Sigmoid colon (tissue), 7 donors: ENCODE measurements at places on chromosomes 5 and 9. TPM values are rescaled to one million over a fixed set of nuclear protein-coding genes. Genes with fewer than 3 reads are reported as not detected.

DNA sequence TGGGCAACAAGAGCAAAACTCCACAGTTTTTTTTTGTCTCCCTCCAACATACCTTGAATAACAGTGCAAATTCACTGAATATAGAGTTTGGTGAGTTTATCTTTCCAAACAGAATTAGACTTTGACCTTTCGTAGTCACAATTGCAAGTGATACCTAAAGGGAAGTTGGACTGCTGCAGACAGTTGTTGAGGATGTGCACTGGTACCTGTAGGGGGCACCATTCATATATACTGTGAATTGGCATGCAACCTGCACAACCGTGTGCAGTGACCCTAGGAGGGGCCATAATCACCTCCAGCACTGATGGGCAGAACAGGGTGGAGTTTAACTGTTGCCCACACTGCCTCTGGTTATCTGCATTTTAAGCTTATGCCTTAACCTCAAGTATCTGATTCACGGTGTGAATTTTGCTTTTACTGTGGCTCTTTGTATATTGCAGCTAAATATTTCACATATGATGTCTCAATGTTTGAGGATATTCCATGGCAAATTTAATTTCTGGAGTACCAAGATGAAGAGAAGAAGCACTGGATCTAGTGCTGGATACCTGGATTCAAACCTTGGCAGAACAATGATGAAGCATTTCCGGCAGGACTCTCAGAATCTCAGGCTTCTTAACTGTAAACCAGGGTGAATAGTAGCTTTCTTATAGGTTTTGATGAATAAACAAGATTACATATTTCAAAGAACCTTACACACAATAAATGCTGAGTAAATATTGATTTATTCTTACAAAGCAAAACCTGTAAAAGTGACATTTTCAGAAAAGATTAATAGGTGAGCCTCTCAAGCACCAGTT is 144.3 kb downstream of the ACTBL2 start:
- DNase-seq, result no peak

GRCh38 chr5:71910741-71911140 is 191.7 kb downstream of the CARTPT start:
- DNase-seq, result no peak

DNA sequence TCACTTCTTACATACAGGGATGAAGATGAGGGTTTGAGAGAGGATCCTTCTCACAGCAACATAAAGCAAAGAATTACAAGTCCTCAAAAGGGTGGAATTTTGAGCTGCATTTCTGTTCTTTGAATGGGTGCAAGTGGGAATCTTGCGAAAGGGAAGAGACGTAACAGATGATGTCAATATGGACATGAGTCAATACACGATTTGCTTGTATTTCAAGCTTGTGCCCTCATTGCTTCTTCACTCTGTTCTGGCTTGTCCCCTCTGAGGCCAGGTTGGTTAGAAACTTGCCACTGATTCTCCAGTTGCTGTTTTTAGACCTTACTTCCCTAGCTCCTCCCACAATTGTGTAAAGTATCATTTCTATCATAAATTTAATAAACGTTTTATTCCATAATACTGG is 104.8 kb upstream of the CLINT1 start:
- DNase-seq, result no peak

DNA sequence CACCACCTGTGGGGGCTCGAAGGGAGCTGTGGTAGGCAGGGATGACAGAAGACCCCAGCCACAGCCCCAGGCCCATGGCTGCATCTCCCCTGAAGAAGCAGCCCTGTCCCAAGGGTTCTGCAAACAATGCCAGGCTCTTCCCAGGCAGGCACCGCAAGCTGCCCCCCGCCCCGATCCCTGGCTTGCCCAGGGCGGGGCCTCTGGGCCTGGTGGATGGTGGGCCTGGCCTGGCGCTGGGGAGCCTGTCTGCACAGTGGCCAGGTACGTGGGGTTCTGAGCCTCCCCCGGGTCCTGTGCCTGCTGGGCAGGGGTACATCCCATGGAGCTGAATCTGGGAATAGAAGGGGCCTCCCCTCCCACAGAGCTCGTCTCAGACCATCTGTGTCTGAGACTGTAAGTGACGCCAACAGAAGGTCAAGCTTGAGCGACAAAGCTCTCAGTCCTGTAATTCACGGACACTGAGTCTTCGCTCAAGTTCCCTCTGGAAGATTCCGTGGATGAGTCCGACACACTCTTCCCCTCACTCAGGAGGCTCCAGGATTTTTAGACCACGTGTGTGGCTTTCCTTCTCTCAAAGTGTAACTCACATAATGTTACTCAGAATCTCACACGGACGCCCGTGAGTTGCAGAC is 4.4 kb upstream of the SLC12A7 start:
- no peak for DNase-seq

- DNase-seq, result no peak
Observed at GRCh38 chr5:89105836-89106235, 222.9 kb upstream of the MEF2C start.

- no peak for DNase-seq
Observed at GRCh38 chr5:80810425-80810824, 149.7 kb upstream of the RASGRF2 start.

- no peak for DNase-seq
Observed at GRCh38 chr9:134712243-134712642, 70.6 kb downstream of the COL5A1 start.

DNA sequence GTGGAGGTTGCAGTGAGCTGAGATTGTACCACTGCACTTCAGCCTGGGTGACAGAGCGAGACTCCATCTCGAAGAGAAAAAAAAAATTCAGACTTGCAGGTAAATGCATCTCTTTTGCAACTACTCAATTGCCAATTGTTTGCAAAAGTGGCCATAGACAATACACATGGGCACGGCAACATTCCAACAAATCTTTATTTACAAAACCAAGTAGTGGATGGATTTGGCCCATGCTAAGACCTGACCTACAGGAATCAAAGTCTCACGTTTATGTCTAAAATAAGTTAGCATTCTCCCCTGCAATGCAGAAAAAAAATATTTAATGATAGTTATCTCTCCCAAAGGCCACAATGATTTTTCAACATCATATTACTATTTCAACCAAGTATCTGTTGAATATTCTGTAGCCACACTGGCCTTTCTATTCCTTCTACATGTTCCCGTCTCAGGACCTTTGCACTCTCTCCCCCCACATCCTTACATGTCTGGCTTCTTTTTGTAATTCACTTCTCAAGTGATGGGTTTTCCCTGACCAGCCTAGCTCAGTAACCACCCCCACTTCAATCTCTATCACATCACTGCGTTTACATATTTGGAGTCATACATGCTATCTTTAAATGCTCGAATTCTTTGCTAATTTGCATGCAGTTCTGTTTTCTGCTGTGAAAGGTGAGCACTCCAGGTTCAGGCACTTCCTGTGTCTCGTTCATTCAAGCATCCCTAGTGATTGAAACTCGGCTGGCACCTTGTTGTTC is 54.2 kb downstream of the FNBP1 start:
- no peak for DNase-seq

DNA sequence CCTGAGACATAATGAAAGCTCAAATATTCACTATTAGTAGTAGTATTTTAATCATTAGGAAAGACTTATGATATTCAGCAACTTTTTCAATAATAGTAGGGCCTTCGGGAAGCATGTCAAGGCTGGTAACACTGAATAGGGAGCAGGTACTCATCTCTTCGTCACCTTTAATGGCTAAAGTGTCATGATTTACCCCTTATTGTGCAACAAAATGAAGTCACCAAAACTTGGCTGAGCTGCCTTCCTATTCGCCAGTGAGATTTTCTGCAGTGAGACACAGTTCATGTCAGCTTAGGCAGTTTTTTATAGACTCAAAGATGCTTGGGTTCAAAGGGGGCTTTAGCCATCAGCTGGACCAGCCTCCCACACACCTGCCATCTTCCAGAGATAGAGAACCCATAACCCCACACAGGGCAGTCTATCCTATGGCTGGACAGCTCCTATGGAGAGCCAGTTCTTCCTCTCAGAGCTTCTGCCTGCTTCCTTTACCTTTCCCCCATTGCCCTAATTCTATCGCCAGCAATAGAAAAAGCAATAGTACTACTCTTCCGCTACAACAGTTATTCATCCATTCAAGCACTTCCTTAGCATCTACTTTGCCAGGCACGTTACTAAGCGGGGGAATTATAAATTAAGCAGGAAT is 2.3 kb upstream of the CPLX2 start:
- DNase-seq, result no peak

Gene IFNK
- polyA plus RNA-seq, result not detected

Gene NPDC1
- polyA plus RNA-seq, result 47.9 TPM

Gene AJM1
- 6.7 TPM for polyA plus RNA-seq

Gene RABEPK
- 18.3 TPM for polyA plus RNA-seq

Gene TTC23L
- polyA plus RNA-seq, result 0.06 TPM
